Ecto neural progenitor cell (in vitro differentiated cells): ENCODE measurements at places on chromosomes 3 and 15.

- no peak for DNase-seq
Measured at GRCh38 chr3:196423044-196423781, 9.0 kb downstream of the UBXN7 start.

DNA sequence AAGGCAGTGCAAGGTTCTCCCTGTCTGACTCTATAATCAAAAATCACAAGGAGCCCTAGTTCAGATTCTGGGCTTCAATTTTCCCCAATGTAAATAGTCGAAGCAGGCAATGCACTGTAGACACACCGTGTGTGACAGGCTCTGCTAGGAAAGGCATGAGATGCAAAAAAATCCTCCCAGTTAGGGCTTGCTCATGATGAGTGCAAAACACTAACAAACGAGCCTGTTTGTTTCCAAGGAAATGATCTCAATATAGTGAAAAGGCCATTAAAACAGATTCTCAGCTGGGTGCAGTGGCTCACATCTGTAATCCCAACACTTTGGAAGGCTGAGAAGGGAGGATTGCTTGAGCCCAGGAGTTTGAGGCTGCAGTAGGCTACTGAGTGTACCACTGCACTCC is 55.7 kb downstream of the UMPS start:
- no peak for DNase-seq

GRCh38 chr15:96117270-96117669 is 213.2 kb upstream of the NR2F2 start:
- DNase-seq, result no peak

DNA sequence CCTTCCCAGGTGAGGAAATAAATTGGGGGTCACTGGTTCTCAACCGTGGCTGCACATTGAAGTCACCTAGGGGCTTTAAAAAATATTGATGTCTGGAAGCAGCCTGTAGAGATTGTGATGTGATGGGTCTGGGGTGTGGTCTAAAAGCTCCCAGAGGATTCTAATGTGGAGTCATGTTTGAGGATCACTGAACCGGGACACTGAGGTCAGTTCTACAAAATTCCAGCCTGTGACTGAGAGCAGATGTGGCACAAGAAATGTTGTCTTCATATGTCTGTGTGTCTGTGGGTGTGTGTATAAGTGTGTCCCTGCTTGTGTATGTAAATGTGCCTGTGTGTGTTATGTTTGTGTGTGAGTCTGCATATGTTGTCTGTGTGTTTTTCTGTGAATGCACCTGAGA is 79.9 kb downstream of the TLE3 start:
- no peak for DNase-seq

DNA sequence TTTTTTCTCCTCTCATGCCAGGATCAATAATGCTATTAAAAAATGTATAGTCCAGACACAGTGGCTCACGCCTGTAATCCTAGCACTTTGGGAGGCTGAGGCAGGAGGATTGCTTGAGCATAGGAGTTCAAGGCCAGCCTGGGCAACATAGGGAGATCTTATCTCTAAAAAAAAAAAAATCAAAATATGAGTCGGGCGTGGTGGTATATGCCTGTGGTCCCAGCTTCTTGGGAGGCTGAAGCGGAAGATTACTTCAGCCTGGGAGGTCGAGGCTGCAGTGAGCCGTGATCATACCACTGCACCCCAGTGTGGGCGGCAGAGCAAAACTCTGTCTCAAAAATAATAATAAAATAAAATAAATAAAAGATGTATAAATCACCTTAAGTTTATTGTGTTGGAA is 75.4 kb downstream of the WWTR1 start:
- DNase-seq, result no peak
